Right cardiac atrium (tissue), 5 donors: ENCODE measurements at places on chromosomes 5 and 9. TPM values are rescaled to one million over a fixed set of nuclear protein-coding genes. Genes with fewer than 3 reads are reported as not detected.

DNA sequence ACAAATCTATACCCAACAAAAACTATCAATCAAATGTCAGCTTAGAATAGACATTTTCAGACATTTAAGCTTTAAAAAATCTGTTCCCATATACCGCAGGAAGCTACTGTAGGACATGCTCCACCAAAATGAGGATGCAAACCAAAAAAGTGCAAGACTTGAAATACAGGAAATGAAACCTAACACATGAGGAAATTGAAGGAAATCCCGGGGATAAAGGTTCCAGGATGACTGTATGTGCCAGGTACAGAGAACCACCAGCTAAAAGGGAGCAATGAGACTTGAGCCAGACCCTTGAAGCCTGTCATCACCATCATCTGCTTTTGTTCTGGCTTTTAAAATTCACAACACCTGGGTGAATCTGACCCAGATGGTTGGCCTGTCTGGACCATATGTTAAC, 21.4 kb downstream of the DIAPH1 start:
- DNase-seq, result no peak

DNA sequence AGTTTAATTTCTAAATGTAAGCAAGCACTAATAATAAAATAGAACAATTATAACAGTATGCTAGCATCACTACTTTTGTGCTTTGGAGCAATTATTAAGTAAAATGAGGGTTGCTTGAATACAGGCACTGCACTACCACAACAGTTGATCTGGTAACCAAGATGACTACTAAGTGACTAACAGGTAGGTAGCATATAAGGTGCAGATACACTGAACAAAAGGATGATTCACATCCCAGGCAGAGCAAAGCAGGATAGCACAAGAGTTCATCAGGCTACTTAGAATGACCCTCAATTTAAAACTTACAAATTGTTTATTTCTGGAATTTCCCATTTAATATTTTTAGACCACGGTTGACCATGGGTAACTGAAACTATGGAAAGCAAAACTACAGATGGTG, 48.0 kb upstream of the RGS7BP start:
- no peak for DNase-seq

GRCh38 chr9:109599131-109599530, 101.0 kb upstream of the PTPN3 start:
- DNase-seq, result no peak

GRCh38 chr9:61665829-61666228, 476.0 kb downstream of the SPATA31A7 start:
- no peak for DNase-seq

DNA sequence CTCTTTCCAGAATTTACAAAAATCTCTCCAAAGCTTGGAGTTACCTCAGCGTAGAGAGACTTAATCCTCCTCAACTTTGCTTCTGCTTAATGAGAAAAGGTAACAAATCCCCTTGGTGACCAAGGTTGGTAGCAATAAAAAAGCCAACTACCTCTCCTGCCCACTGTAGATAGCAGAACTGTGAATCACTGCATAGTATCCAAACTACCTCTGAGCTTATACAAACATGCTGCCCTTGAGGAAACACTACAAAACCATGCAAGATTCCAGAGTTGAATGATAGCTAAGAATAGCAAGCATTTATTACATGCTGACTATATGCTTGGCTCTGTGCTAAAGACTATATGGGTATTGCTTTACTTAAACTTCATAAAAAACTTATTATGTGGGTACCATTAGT, 2.8 kb upstream of the ADAMTS12 start:
- DNase-seq, result no peak

GRCh38 chr9:80503671-80504281, 932.0 kb downstream of the TLE4 start:
- no peak for DNase-seq

- no peak for DNase-seq
Observed at GRCh38 chr5:151254556-151254955, 1.6 kb downstream of the GM2A start.

DNA sequence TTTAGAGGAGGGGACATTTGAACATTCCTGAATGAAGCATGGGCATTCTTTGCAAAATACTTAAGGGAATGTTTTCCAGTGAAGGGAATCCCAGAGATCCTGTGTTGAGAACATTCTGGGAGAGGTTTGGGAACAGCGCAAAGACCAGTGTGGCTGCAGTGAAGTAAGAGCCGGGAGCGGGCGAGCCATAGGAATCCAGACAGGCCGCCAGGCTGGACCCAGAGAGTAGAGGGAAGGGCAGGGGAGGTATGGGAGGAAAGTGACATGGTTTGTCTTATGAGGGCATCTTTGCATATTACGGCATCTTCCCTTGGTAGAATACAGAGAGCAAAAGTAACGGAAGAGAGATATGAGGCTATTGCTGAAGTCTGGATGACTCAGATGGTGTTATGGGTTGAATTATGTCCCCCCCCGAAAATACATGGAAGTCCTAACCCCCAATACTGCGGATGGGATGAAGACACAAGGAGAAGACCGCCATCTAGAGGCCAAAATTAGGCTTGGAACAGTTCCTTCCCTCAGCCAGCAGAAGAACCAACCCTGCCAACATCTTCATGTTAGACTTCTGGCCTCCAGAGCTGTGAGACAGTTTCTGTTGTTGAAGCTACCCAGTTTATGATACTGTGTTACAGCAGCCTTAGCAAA, 268.2 kb downstream of the MAST4 start:
- DNase-seq, result no peak

GRCh38 chr5:6616632-6617031, 16.2 kb downstream of the NSUN2 start:
- no peak for DNase-seq

DNA sequence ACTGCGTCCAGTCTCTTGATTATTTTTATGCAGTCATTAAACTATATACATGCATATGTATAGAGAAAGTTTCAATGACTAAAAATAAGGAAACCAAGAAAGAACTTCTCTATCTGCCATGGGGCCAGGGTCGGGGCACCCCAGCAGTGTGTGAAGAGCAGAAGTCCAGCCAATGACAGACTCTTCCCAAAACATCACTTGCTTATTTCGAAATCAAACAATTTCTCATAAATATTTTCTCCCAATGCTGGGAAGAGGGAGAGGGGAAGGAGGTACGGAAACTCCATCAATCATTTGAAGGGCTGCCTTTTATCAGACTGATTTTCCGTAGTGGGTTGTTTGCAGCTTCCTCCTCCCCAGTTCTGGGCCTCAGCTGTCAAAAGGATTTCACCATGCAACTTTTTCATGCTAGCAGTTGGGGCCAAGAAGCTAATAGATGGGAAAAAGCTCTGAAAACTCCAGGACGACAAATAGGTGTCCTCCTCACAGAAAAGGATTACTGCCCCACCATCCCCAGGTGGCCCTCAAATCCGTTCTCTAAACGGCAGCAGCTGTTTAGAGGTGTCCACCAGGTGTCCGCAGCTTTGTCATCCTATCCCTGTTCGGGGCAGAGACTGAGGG, 617 bp upstream of the FPGS start:
- peak; percentile 54 for DNase-seq

- no peak for DNase-seq
Observed at GRCh38 chr5:112708103-112708622, 29.5 kb upstream of the APC start.

GRCh38 chr5:82734347-82734746, 342.8 kb downstream of the TMEM167A start:
- no peak for DNase-seq

GRCh38 chr9:15311607-15312006, 4.6 kb upstream of the TTC39B start:
- DNase-seq, result no peak

DNA sequence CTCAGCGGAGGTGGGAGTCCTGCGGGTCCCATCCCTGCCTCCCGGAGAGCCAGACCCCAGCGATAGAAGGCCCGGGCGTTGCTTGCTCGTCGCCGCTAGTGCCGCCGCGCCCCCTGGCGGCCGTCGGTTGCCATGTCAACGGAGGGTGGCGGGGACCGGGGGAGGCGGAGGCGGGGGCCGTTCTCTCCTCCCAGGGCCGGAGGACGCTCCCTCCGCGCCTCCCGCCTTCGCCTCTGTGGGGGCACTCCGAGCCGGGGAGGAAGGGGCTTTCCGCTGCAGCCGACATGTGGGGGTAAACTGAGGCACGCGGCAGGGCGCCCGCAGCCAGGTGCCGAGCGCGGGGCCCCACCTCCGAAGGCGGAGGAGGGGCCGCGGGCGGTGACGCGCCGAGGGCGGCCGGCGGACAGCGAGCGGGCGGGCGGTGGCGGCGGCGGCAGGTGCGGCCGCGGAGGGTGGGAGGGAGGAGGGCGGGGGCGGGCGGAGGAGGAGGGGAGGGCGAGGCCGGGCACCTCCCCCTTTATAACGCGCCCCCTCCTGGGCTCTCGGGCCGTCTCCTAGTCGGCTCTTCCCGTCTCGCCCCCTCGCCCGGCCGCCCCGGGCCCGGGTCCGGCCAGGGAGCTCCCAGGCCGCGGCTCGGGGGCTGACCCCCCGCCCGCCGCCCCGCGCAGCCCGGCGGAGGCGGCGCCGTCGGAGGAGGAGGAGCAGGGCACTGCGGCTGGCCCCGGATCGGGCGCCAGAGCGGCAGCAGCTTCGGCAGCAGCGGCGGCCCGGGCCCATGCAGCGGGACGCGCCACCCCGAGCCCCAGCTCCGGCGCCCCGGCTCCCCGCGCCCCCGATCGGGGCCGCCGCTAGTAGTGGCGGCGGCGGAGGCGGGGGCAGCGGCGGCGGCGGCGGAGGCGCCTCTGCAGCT, 556 bp upstream of the CDK9 start:
- DNase-seq, result peak; percentile 88

- no peak for DNase-seq
Observed at GRCh38 chr9:126612326-126612812, 1.4 kb upstream of the LMX1B start.

GRCh38 chr9:123866497-123866896, 63.4 kb downstream of the DENND1A start:
- DNase-seq, result no peak

DNA sequence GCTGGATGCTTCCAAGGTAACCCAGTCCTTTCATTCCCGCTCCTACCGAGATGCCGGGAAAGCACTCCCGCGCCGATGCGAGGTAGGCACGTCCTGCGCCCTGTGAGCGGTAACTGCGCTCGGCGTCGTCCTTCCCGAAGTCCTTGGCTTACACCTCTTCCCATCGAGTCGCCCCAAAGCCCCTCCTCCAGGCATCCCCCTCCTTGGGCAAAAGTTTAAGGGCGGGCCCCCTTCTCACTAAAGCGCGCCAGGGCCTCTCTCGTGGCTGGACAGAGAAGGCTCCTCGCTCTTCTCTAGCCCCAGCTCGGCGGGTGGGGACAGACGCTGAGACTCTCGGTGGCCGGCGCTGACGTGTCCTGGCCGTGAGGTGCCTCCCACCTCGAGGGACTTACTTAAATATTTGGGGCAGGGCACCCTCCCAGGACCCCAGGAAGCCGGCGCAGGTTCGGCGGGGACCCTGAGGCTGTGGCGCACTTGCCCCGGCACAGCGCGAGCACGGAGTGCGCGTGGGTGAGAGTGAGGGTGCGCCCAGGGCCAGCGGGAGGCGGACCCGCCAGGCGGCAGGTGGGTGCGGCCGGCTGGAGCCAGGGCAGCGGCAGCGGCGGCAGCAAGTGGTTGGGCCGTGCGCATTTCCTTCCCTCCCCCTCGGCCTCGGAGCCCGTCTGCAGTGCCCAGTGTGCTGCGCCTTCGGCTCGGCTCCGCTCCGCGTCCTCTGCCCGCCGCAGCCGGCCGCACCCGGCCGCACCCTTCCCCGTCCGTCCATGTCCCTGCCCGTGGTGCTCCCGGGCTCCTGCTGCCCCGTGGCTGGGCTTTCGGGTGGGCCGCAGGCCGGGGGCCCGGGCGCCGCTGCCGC, at the start of gene ENTREP1:
Gene ENTREP1 (plus strand): TSS at position 667 of the 853 bp plus-strand sequence. CDS start 95 bp downstream, at position 762.
- peak; percentile 76 for DNase-seq

DNA sequence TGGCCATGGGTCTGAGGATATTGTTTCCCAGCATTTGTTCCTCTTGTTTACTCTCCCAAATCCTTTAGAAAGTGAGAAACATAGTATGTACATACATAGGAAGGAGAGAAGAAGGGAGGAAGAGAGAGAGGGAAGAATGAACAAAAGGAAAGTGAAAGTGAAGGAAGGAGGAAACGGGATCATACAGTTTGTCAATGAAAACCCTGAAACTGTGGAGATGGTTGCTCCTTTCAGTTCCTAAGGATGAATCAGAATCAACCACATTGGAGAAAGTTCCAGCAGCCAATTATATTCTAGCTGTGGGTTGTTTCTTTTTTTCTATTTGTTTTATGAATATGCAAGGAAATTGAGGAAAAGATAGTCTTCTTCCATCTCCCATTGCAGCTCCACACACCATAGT, 396.5 kb downstream of the MLLT3 start:
- DNase-seq, result no peak

Gene NME5
- 5.7 TPM for total RNA-seq

Gene PTTG1
- 3.9 TPM for total RNA-seq

Gene TAS2R1
- total RNA-seq, result not detected

Gene SPINK6
- total RNA-seq, result not detected

Gene STING1
- total RNA-seq, result 125 TPM

Gene GABBR2
- total RNA-seq, result not detected

Gene GABRB2
- 0.53 TPM for total RNA-seq

Gene PCDHB11
- 2.2 TPM for total RNA-seq

Gene HTR1A
- 0.35 TPM for total RNA-seq

Gene OR1Q1
- total RNA-seq, result not detected
